ENCODE measurements at places on chromosomes 7 and 10. TPM values are rescaled to one million over a fixed set of nuclear protein-coding genes. Genes with fewer than 3 reads are reported as not detected.

DNA sequence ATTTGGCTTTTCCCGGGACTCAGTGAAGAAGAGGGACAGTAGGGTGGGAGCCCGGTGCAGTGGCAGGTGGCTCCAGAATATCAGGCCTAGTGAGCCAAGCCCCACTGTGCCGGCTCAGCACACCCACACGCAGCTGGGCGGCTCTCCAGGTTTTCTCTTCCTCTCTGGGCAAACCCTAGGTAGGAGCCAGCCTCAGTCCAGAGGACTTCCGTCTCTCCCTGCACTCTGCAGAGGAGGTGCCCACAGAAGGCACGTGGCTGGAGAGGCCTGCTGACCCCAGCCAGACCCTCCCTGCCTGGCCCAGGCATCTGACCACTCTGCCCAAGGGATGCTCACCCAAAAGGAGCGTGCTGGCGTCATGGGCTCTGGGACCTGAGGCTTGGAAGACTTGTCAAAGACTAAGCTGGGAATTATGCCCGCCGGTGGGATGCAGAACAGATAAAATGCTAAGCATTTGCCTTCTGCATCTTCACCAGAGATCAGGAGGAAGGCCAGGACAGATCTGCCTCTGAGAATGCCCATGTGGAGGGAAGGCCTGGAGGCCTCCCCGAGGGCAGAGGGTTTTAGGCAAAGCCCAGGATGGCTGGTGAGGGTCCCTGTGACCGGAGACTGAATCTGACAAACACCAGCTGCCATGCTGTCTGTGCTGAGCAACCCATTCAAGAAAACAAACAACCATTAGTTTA lies 40.2 kb downstream of the TCERG1L start:
- no peak for DNase-seq
- no peaks in the 10 kb centered on the region for H3K4me1 ChIP-seq
- H3K4me3 ChIP-seq = no peak overlapping the region
- H3K36me3 ChIP-seq = no peaks in the 10 kb centered on the region
- no peaks in the 10 kb centered on the region for H3K27me3 ChIP-seq

- no peaks in the 10 kb centered on the region for H3K4me1 ChIP-seq
- no peaks in the 10 kb centered on the region for H3K27me3 ChIP-seq
- H3K27ac ChIP-seq = no peak overlapping the region
- no peaks in the 10 kb centered on the region for H3K36me3 ChIP-seq
- H3K4me3 ChIP-seq = no peak overlapping the region
Measured at GRCh38 chr7:151711435-151711872, 165.5 kb downstream of the PRKAG2 start.

DNA sequence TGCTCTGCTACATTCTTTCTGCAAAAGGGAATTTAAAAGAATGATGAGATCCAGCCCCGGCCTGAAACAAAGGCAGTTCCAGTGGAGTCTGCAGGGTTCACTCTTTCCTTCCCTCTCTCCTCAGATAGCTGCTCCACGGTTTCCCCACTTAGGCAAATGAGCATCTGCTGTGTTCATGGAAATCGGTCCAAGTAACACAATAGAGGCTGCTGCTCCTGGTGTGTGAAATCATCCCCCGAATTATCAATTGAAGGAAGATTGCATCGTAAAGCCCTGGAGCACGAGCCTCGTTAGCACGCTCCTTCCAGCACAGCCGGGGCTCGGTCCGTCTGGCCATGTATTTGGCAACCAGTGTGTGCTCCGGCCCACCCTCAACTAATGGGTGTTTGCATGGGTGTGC lies 108.3 kb upstream of the DPP6 start:
- no peaks in the 10 kb centered on the region for H3K36me3 ChIP-seq
- H3K4me3 ChIP-seq = no peak overlapping the region

GRCh38 chr7:36916619-36917018 lies 192.3 kb upstream of the AOAH start:
- H3K36me3 ChIP-seq = no peaks in the 10 kb centered on the region
- no peak overlapping the region for H3K27ac ChIP-seq
- no peaks in the 10 kb centered on the region for H3K4me1 ChIP-seq
- no peak for DNase-seq
- H3K4me3 ChIP-seq = no peak overlapping the region

GRCh38 chr10:105017116-105017515 lies 376.0 kb downstream of the SORCS3 start:
- H3K36me3 ChIP-seq = no peaks in the 10 kb centered on the region
- no peaks in the 10 kb centered on the region for H3K27me3 ChIP-seq

DNA sequence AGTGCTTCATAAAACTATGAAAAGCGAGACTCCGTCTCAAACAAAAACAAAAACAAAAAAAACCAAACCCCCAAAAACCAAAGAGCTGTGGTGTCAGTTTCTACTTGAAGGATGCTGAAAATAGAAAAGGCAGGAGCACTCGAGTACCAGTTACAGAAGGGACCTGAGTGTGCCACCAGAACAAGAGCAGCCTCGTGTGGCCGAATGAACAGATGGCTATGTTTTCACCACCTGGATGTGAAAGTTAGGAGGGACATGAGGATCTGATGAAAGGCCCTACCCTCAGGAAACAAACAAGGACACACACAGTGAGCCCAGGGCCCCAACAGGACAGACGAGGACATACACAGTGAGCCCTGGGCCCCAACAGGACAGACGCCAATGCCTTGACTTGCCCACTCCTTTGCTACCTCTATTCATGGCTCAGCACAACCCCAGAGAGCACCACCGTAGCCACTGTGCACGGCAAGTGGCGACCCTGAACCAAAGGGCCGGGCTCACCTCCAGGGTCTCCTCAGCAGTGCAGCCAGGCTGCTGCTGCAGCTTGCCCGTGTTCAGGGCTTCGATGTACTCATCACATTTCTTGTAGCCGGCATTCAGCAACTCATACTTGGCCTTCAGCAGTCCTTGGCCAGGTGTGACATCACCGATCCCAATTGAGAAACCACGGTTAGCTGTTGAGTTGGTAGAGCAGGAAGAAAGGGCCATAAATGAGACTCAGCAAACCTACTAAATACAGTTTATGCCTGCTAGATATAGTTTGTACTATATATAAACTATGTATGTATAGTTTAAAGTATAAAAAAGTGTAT lies 24.9 kb downstream of the POLR3A start:
- H3K4me3 ChIP-seq = no peak overlapping the region
- H3K27ac ChIP-seq = no peak overlapping the region

DNA sequence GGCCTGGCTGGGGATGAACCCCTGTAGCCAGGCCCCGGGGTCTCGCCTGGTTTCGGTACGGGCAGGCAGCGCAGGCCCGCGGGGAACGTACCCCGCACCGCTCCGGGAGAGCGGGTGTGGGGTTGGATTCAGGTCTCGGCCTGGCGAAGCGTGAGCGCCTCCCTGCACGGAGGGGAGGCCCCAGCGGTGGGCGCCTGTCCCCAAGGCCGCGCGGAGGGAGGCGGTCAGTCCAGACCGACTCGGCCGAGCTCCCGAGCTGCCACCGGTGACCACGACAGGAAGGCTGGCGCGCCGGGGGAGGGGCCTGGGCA lies 378 bp upstream of the INPP5F start:
- H3K36me3 ChIP-seq = no peaks in the 10 kb centered on the region
- peak overlapping the region; percentile 72 for H3K4me3 ChIP-seq
- peaks cover 15% of the 10 kb centered on the region for H3K4me1 ChIP-seq
- peak overlapping the region; percentile 72 for H3K27ac ChIP-seq

- DNase-seq = no peak
- H3K4me3 ChIP-seq = no peak overlapping the region
- no peaks in the 10 kb centered on the region for H3K36me3 ChIP-seq
- no peaks in the 10 kb centered on the region for H3K27me3 ChIP-seq
- peaks cover 12% of the 10 kb centered on the region for H3K4me1 ChIP-seq
Measured at GRCh38 chr7:130142654-130143333, 62.4 kb downstream of the TMEM209 start.

DNA sequence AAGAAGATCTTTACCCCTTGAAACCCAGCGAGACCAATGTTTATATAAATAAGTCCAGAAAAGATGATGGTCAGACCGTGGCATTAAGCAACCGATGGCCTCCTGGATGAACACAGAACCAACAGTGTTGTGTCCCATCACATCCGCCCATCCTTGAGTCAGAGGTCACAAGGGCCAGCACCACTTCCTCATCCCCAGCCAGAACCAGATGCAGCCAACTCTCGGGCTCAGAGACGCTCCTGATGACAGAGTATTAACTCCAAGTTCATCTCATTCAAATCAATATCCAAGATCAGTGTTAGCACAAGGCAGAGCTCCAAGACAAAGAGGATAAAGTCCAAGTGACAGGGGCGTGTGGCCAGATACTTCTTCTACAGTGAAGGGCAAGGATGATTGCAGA lies 63.5 kb downstream of the FAM53B start:
- no peaks in the 10 kb centered on the region for H3K27me3 ChIP-seq
- no peak overlapping the region for H3K4me3 ChIP-seq
- DNase-seq = no peak
- peaks cover 96% of the 10 kb centered on the region for H3K4me1 ChIP-seq
- H3K36me3 ChIP-seq = no peaks in the 10 kb centered on the region
- no peak overlapping the region for H3K27ac ChIP-seq

DNA sequence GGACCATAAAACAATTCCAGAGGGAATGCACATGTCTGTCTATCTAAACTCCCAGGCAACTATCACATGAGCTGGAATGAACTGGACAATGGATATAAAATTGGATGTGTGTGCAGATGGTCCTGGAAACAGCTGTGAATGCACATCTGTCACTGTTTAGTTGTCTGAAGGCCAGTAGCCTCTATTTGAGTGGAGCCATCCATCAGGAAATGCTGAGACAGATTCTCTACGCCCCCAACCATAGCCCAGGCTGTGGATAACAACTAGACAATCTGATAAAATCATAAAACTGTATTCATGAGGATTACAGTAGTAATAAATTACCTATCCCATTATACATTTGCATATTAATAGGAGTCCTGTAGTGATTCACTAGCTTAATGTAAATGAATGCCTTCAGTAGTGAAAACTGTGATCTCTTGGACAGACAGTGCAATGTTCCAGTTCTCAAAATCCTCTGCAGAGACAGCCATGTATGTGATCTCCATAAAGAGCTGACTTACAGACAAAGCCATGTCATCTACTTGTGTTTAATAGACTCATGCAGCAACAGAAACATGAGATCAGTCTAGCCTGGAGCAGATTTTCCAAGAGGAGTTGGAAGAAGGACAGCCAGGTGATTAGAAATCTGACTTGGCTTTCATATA lies 907.6 kb downstream of the KCNMA1 start:
- no peaks in the 10 kb centered on the region for H3K27me3 ChIP-seq
- no peak overlapping the region for H3K27ac ChIP-seq
- no peaks in the 10 kb centered on the region for H3K36me3 ChIP-seq

- no peaks in the 10 kb centered on the region for H3K27me3 ChIP-seq
- H3K36me3 ChIP-seq = no peaks in the 10 kb centered on the region
- H3K4me1 ChIP-seq = no peaks in the 10 kb centered on the region
Measured at GRCh38 chr7:134589491-134589941, 40.6 kb downstream of the AKR1B15 start.

DNA sequence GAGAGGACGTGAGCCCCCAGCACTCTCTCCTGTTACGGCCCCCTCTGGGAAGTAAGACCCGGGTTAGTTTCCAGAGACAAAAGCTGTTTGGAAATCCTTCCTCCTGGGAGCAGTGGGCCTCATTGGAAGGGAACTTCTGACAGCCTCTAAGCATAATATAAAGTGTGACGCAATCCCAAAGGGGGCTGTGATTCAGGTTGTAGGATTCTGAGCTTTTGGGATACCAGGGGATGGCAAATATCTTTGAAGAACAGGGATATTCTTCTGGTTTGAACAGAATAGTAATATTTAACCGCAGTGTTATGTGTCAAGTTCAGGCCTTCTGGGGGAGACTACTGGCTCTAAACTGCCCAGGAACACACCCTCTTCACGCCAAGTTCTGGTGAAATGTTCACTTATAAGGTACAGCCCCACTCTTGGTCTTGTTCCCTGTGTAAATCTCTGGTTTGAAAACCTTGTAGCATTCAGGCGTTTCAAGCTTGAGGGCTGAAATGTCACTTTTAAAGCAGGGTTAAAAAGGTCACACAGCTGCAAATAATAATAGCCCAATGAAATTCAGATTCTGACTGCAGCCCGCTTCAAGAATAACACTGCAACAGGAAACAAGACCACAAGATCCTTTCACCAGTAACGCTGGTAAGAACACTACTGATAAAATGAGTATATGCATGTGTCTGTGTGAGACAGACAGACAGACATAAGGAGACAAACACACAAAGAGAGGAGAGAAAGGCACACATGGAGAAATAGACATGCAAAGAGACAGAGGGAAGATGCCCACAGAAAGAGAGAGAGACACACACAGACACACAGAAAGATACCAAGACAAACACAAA lies 69.0 kb downstream of the CREB5 start:
- no peaks in the 10 kb centered on the region for H3K4me1 ChIP-seq
- no peak overlapping the region for H3K4me3 ChIP-seq
- no peak overlapping the region for H3K27ac ChIP-seq
- H3K36me3 ChIP-seq = no peaks in the 10 kb centered on the region
- no peak for DNase-seq

- H3K4me1 ChIP-seq = no peaks in the 10 kb centered on the region
- no peak overlapping the region for H3K4me3 ChIP-seq
- H3K36me3 ChIP-seq = no peaks in the 10 kb centered on the region
- H3K27me3 ChIP-seq = no peaks in the 10 kb centered on the region
Measured at GRCh38 chr7:107150375-107151073, 18.3 kb upstream of the HBP1 start.

DNA sequence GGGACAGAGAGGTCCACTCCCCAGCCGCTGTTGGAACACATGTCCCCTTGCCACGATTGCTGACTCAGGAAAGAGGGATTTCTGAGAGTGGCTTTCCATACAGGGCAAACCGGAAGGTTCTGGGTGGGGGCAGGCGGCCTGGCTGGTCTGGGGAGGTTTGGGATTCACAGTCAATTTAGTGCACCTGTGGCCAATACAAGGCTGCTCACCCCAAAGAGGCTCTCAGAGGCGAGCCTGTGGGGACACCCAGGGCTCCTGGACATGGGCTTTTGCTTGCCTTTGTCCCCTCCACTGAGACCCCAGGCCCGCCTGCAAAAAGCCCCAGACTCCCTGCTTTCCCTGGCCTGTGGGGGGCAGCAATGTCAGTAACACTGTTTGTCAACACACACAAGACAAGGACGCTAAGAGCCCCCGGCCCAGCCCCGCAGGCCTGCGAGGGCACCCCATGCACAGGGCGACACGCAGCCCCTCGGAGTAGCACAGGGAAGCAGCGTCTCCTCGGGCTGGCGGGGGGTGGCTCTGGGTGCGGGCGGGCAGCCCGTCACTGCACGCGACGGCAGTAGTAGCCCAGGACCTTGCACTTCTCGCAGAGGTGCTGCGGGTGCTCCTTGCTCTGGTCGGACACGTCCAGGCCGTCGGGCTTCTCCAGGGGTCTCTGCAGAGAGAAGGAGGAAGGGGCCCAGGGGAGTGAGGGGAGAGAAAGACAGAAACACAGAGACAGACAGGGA lies 38.7 kb downstream of the PPIF start:
- H3K27ac ChIP-seq = no peak overlapping the region
- no peak overlapping the region for H3K4me3 ChIP-seq
- no peaks in the 10 kb centered on the region for H3K27me3 ChIP-seq
- no peaks in the 10 kb centered on the region for H3K36me3 ChIP-seq
- no peaks in the 10 kb centered on the region for H3K4me1 ChIP-seq
- no peak for DNase-seq

GRCh38 chr10:28151636-28152035 lies 151.2 kb downstream of the MPP7 start:
- H3K4me3 ChIP-seq = no peak overlapping the region
- no peaks in the 10 kb centered on the region for H3K27me3 ChIP-seq
- H3K4me1 ChIP-seq = no peaks in the 10 kb centered on the region
- peaks cover 4% of the 10 kb centered on the region for H3K36me3 ChIP-seq

Gene MMRN2
- not detected for total RNA-seq

Gene SLC26A5
- not detected for total RNA-seq

Gene FAM25G
- not detected for total RNA-seq

Gene A1CF
- not detected for total RNA-seq

Gene EBLN1
- total RNA-seq = not detected

Gene WDFY4
- total RNA-seq = 0.20 TPM
